GM19239 (cell line): ENCODE measurements at places on chromosomes 7 and 10.

DNA sequence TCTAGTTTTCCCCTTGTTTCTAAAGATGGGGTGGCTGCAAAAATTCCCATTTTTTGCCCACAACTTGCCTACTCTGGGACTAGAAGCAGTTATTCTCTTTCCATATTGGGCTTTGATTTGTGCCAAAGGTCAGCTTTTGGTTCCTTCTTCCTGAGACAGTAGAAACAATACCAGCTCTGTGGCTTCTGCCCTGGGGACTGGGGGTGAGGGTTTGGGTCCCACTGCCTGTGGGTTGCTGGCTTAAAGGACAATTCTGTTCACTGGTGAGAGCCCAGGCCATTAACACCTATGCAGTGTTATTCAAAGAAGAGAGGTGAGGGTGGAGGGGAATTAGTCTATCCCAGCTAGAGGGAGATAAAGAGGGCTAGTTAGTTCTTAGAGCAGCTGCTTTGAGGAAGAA, 171.5 kb downstream of the CPEB3 start:
- DNase-seq, result no peak

DNA sequence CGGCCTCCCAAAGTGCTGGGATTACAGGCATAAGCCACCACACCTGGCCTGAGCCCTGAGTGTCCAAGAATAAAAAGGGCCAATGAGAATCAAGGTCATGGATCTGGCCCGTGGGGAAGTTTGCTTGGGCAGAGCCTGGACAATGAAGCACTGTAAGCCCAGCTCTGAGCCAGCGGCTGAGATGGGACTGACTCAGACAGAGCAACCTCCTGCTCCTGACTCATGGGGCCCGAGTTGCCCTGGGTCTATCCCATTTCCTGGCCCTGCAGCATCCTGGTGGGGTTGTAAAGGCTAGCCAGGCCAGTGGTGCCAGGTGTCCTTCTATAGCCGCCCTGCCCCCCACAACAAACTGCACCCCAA, 5.2 kb upstream of the MYH16 start:
- DNase-seq, result no peak

DNA sequence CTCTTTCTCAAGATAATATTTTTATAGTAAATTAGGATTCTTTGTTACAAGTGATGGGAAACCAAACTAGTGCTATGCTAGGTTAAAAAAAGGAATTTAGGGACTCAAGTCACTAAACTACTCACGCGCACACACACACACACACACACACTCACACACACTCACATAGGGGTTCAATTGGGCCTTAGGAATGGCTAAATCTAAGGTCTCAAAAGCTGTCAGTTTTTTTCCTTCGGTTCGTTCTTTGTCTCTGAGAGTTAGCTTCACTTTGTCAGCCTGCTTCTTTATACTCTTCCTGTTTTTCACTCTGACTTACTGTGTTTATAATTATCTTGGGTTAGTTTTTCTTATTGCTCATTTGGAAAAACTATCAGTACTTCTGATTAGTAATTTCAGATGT, 138.9 kb downstream of the ADK start:
- no peak for DNase-seq

DNA sequence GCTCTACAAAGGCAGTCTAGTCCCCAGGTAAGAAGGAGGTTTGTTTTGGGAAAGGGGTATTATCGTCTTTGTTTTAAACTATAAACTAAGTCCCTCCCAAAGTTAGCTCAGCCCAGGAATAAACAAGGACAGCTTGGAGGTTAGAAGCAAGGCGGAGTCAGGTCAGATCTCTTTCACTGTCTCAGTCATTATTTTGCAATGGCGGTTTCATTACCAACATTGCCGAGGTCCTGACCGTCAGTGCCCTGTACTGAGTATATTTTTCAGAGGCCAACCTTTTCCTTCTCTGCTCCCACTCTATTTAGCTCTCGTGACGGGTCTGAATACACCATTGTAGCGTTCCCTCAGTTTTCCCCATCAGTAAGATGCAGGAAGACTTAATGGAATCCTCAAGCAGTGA, 184.5 kb downstream of the PRKCQ start:
- no peak for DNase-seq

DNA sequence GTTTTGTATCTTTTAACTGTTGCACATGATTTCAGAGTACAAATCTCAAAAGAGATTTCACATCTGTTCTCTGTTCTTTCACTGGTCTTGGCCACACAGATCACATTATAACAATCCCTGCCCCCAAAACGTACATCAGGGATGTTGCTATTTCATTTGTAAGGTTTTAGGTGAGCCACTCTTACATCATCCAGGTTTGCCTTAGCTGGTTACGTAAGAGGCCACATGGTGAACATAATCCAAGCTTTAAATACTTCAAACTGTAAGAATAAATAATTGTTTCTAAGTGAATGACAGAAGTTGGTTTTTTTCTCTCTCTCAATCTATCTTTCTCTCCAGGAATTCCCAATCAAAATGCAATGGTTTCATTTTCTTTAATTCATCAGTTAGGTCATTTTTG, 245.9 kb upstream of the HGF start:
- DNase-seq, result no peak
